Calu3 (cell line): ENCODE measurements at places on chromosomes 5 and 9. TPM values are rescaled to one million over a fixed set of nuclear protein-coding genes. Genes with fewer than 3 reads are reported as not detected.

Gene FOXD4L4
- total RNA-seq, result 1.5 and 1.8 TPM in 2 replicates

Gene GADD45G
- total RNA-seq, result 0.95 and 1.7 TPM in 2 replicates

DNA sequence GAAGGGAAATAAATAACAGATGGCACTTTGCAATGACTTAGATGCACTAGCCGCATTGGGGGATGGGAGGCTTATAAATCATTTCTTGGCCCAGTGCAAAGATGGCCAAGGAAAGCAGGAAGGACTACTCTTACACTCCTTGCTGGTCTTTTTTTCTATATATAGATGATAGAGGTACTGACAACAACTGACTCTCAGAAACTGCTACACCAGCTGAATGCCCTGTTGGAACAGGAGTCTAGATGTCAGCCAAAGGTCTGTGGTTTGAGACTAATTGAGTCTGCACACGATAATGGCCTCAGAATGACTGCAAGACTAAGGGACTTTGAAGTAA lies 1.7 kb downstream of the CCNG1 start:
- H3K4me1 ChIP-seq, result peaks cover 28% of the 10 kb centered on the region
- H3K36me3 ChIP-seq, result peaks cover 47% of the 10 kb centered on the region
- DNase-seq, result no peak
- H3K27ac ChIP-seq, result peak overlapping the region; percentile 82
- H3K27me3 ChIP-seq, result no peaks in the 10 kb centered on the region

- H3K4me3 ChIP-seq, result no peak overlapping the region
- no peaks in the 10 kb centered on the region for H3K4me1 ChIP-seq
- peaks cover 13% of the 10 kb centered on the region for H3K27me3 ChIP-seq
These were observed 17.3 kb downstream of the MAMDC2 start for GRCh38 chr9:70060883-70061507.

DNA sequence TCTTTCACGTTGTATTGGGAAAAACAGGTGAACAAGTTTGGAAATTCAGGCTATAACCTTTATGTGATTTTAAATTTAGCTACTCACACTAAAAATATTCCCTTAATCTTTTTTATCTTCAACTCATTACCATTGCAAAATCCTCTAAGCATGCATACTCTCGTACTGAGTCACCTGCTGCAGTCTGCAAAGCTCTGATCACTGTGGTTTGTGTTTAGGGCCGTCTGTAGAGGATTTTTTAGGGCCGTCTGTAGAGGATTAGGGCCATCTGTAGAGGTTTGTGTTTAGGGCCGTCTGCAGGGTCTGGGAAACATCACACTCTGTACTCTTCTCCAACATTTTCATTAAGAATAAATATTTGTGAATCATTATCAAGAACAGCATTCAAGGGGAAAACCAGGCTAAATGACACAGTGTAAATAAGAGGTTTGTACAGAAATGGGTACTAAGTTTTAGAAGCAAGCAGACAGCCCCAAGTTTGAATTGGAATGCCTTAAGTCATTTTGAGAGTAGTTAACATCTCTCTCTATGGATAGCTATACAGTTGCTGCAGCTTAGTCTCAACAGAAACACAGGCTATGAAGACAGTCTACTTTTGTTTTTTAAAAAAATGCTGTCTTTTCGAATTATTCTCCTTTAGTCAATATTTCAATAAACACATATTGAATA lies 155.0 kb upstream of the TSLP start:
- H3K27me3 ChIP-seq, result no peaks in the 10 kb centered on the region
- peak; percentile 21 for DNase-seq
- H3K4me1 ChIP-seq, result peaks cover 23% of the 10 kb centered on the region
- no peak overlapping the region for H3K27ac ChIP-seq

- no peak overlapping the region for H3K4me3 ChIP-seq
- peaks cover 9% of the 10 kb centered on the region for H3K4me1 ChIP-seq
- no peaks in the 10 kb centered on the region for H3K36me3 ChIP-seq
- peaks cover 21% of the 10 kb centered on the region for H3K27me3 ChIP-seq
These were observed 101.6 kb downstream of the TENT4A start for GRCh38 chr5:6814816-6815215.

- H3K36me3 ChIP-seq, result no peaks in the 10 kb centered on the region
- DNase-seq, result no peak
- H3K4me1 ChIP-seq, result no peaks in the 10 kb centered on the region
- no peak overlapping the region for H3K27ac ChIP-seq
- no peaks in the 10 kb centered on the region for H3K27me3 ChIP-seq
These were observed 376.4 kb upstream of the KCNN2 start for GRCh38 chr5:113985505-113985904.

Gene MOB3B
- 7.6 and 10.8 TPM in 2 replicates for total RNA-seq

DNA sequence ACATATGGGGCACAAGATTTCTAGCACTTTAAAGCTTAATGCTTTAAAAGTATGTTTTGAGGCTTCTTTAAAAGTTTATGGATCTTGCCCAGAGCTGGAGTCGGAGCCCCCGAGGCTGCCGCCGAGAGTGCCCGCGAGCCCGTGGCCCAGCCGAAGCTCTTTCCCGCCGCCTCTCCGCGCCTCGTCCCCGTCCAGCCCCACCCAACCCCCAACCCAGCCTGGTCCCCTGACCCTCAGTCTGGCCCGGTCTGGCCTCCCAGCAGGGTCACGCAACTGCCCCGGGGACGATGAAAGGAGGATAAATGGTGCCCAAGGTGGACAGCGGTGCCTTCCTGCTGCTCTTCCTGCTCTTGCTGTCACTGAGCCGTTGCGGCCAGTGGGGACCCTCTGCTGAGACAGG lies 1.7 kb downstream of the TSSK1B start:
- H3K27me3 ChIP-seq, result peaks cover 13% of the 10 kb centered on the region
- no peak for DNase-seq
- H3K4me1 ChIP-seq, result no peaks in the 10 kb centered on the region
- H3K36me3 ChIP-seq, result no peaks in the 10 kb centered on the region
- no peak overlapping the region for H3K27ac ChIP-seq
- no peak overlapping the region for H3K4me3 ChIP-seq

- H3K27ac ChIP-seq, result no peak overlapping the region
- H3K36me3 ChIP-seq, result no peaks in the 10 kb centered on the region
- no peak overlapping the region for H3K4me3 ChIP-seq
These were observed 15.2 kb downstream of the OR1B1 start for GRCh38 chr9:122642226-122642625.

GRCh38 chr5:174609116-174609515 lies 115.3 kb upstream of the MSX2 start:
- H3K36me3 ChIP-seq, result peaks cover 10% of the 10 kb centered on the region
- peaks cover 15% of the 10 kb centered on the region for H3K4me1 ChIP-seq
- peak overlapping the region; percentile 63 for H3K27ac ChIP-seq

- no peaks in the 10 kb centered on the region for H3K27me3 ChIP-seq
- no peak overlapping the region for H3K4me3 ChIP-seq
- H3K4me1 ChIP-seq, result no peaks in the 10 kb centered on the region
- DNase-seq, result no peak
These were observed 257.6 kb downstream of the NFIB start for GRCh38 chr9:14056316-14056861.

DNA sequence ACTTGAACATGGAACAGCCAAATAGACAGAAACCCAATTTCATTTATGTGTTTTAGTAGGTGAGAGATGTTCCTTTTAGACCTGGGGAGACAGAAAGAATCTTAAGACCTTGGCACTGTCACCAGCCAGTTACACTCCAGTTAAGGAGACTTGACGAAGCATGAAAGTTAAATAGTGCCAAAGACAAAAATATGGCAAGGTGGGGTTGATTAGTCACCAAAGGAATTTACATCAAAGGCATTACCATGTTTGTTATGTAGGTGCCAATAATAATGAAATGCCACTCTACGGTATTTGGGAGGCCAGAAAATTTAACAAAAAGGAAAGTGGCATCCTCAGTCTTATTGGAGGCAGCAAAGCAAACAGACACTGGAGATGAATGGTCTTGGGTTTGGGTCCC lies 9.2 kb upstream of the IL12B start:
- no peak overlapping the region for H3K4me3 ChIP-seq
- peaks cover 4% of the 10 kb centered on the region for H3K36me3 ChIP-seq
- peaks cover 44% of the 10 kb centered on the region for H3K4me1 ChIP-seq
- H3K27me3 ChIP-seq, result peaks cover 64% of the 10 kb centered on the region
- DNase-seq, result no peak

Gene PAM
- 88.8 and 142 TPM in 2 replicates for total RNA-seq

DNA sequence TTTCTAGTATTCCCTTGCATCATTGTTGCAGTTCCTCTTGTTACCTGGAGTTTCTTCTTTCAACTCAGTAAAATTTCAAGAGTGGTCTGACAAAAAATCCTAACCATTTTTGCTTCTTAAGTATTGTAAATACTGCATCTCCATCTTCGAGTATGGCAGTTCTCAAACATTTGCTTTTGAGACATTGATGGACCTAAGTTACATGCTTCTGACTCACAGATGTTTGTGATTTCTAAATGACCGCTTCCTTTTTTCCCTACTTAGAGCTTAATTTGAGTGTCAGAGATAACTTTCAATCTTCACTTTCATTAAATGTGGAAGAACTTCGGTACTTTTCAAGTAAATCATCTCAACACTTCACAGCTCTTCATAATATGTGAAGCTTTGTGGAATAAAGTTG lies 4.2 kb downstream of the UHRF2 start:
- no peak for DNase-seq
- peaks cover 9% of the 10 kb centered on the region for H3K4me1 ChIP-seq
- no peak overlapping the region for H3K4me3 ChIP-seq
- H3K36me3 ChIP-seq, result peaks cover 15% of the 10 kb centered on the region

Gene GFPT2
- 0.12 TPM in 1 of 2 replicates, not detected in the other for total RNA-seq

DNA sequence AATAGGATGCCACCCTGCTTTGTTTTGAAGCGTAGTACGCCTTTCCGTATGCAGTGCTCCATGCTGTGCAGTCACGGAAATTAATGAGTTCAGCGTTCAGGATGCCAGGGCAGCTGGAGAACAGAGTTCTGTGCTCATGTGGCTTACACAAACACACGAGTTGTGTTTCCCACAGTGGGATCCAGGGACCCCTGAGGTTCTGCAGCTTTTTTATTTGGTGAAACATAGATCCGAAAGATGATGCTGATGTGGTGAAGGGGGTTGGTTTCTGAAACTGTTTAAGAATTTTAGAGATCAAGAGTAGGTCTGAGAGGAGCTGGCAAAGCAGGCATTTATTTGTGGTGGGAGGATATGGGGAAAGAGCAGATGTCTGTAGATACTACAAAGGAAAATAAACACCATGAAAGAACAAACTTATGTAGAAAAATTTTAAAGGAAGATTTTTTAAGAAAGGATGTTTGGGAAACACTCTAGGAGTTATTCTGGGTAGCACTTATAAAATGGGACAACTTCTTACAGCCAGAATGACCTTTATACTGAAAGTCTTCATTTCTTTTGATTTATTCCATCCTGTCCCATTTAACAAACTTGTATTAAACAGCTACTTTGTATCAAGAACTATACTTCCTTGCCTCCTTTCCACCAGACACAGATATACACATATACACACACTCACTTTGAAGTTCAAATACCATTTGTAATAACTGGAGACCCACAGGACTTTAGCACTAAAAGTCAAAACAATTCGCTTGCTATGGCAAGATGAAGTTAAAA lies 52.7 kb downstream of the ITGA1 start:
- peaks cover 9% of the 10 kb centered on the region for H3K4me1 ChIP-seq
- no peaks in the 10 kb centered on the region for H3K27me3 ChIP-seq
- H3K36me3 ChIP-seq, result no peaks in the 10 kb centered on the region
- no peak overlapping the region for H3K27ac ChIP-seq
- no peak overlapping the region for H3K4me3 ChIP-seq

GRCh38 chr5:44336708-44337107 lies 52.5 kb downstream of the FGF10 start:
- no peaks in the 10 kb centered on the region for H3K27me3 ChIP-seq
- no peak for DNase-seq
- no peaks in the 10 kb centered on the region for H3K36me3 ChIP-seq
- H3K4me3 ChIP-seq, result no peak overlapping the region
